Activated CD4-positive, alpha-beta T cell treated with anti-CD3 and anti-CD28 coated beads, Interleukin-2, amount 10 ng/mL, durations not matched to agents 7 days and 5 days (primary cell): ENCODE measurements at places on chromosomes 11 and 22.

DNA sequence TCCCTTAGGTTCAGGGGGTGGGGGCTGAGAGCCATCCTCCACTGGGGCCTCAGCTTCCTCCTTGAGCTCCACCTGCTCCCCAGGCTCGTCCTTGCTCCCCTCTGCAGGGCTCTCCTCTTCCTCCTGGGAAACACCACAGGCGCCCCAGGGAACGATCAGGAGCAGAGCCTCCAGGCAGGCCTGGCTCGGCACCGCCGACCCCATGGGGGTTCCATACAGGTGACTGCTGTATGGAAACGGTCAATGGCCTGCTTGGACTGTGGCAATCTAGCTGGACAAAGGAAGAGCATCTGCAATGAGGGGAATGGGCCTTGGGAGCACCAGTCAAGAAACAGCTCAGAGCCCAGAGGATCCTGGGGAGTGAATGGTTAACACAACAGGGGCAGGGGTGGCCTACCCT, 7.9 kb downstream of the HYOU1 start:
- DNase-seq = no peak

DNA sequence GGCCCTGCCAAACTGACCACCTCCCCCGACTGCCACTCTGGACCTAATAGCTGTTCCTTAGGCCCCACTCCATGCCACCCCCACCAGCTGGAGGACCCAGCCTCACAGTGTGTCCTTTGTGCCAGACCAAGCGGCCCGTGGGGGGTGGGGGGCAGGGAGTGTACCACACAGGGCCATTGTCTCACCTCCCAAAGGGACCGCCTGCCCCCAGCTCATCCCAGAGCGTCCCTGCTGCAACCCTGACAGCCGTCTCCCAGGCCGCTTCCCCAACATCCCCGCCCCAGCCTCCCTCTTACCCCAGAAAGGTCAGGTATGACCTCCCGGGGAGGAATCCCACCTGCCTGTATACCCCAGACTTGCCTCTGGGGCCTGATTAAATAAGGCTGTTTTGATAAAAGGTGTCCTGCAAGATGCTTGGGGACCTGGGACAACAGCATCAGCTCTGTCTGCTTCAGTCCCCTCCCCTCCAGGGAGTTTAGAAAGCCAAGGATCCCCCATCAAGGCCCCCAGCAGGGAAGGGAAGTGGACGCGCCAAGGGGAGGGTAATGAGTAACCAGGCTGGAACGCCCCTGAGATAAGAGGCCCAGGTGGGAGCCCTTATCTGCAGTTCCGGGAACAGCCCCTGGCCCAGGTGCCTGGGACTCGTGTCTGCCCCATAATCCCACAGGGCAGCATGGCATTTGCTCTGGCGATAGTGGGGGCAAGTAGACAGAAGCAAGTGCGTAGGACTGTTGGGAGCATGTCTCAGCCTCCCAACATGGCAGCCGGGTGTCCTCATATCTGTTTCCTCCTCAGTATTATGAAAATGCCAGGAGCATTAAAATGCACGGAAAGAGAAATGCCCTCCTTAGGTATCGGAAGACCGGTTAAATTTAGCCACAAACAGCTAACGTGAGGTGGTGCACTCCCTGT, 9.0 kb downstream of the CDC42EP1 start:
- DNase-seq = no peak

- DNase-seq = no peak
These were observed 15.9 kb upstream of the PRODH start for GRCh38 chr22:18952022-18952421.

- no peak for DNase-seq
These were observed 1128.8 kb upstream of the CCDC90B start for GRCh38 chr11:84414920-84415319.

- DNase-seq = no peak
These were observed 34.3 kb upstream of the GAL start for GRCh38 chr11:68649851-68650555.

DNA sequence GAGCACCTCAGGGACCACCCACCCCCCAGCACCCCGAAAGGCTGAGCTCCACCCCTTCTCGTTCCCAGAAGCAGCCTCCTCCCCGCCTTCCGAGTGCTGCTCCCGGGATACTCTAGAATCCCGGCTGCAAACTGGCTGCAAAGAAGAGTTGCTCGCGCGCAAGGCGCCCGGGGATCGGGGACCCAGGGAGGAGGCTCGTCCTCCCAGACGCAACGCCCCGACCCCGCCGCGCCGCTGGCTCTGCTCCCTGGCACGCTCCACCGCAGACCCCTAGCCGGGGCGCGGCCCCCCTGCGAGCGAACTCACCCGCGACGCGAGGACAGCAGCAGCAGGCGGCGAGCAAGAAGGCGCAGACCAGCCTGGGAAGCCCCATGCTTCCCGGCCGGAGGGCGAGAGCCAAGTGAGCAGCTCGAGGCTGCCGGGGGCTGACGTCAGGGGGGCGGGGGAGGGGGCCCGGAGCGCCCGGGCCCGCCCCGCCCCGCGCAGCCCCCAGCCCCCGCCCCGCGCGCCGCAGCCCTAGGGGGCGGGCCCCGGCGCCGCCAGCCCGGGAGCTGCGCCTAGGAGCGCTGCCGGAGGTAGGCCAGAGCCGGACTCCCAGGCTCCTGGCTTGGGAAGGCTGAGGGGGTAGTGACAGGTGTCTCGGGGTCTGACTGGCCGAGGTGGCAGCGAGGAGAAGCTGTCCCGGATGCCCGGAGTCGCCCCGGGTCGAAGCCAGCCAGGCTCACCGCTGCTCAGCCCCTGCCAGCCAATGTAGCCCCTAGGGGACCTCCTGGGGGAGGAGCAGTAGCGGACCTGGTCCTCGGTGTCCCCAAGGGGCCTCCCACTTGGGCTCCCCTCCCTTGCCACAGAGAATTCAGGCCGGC, at the start of gene MCAM:
MCAM (minus strand) TSS at position 402 of the 863 bp plus-strand sequence; CDS start at position 373, 29 bp downstream.
- no peak for DNase-seq

DNA sequence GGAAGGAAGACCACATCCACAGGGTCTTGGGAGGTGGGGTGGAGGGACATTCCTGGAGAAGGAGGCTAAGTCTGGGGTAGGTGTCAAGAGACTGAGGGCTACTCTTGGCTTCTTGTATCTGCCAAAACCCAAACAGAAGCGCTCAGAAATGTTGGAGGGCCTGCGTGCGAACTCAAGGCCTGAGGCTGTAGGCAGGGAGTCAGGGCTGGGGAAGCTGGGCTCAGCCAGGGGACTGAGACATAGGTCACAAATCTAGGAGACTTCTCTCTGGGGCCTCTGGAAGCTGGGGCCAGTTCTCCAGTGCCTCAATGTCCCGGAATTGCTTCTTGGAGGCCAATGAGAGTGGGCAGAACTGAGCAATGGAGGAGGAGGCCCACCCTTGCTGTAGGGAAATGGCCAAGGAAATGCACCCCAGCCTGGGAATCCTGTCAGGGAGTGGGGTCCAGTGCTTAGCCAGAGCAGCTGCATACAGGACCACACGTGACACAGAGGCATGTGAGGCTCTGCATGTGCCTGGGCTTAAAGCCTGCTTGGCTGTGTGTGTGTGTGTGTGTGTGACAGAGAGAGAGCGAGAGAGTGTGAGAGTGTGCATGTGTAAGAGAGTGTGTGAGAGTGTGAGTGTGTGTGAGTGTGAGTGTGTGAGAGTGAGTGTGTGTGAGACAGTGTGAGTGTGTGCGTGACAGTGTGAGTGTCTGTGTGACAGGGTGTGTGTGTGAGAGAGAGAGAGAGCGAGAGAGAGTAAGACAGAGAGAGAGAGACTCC, 141.3 kb downstream of the ST3GAL4 start:
- no peak for DNase-seq

DNA sequence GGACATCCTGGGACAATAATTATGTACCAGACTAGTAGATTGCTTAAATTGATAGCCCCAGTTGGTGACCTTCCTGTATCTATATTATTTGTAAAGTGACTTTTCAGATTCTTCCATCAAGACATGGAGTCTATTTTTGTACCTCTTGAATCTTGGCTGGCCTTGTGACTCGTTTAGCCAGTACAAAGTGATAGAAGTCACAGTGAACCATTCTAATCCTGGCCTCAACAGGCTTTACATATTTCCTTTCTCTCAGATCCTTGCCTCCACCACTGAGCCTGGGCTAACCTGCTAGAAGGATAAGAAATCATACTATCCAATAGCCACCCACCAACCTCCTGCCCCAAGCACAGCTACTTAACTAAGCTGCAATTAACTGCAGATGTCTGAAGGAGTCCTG, 37.5 kb upstream of the SLC6A5 start:
- DNase-seq = no peak

- DNase-seq = peak; percentile 7
These were observed 4.0 kb downstream of the FTH1 start for GRCh38 chr11:61963282-61964057.

DNA sequence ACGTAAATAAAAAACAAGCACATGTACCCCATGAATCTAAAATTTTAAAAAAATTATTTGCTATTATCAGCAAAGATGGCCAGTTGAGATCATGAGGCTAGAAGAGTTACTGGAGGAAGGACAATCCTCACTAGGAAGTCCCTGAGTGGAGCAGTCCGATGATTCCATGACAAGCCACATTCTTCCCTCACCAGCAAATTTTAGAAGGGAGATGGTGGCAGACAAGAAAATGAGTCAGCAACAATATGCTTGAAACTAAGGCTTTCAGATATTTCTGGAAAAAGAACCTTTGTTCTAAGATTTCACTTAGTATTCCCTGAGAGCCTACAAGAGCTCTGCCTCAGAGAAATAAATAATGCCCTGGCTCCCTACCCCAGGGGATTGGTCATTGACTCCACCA, 34.9 kb downstream of the P4HA3 start:
- no peak for DNase-seq

DNA sequence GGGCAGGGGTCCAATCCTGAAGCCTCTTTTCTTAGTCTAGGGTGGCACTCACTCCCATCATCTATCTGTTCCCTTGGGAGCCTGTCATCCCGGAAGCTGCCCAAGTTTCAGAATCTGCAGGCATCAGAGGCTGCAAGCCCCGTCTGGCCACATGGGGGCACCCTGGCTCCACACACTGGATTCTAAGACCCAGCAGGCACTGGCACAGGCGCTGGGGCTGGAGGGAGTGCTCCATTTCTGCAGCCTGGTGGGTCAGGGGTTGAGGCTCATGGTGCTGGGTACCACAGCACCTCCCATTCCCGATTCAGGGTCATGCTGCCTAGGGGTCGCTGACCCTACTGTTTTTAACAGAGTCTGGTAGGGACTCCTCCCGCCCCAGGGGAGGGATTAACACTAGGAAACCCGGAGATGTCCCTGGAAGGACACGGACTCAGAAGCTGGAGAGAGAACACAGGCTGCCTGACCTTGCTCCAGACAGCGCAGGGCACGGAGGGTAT, 243.9 kb upstream of the SYN3 start:
- peak; percentile 58 for DNase-seq

- DNase-seq = no peak
These were observed 14.5 kb downstream of the SHANK2 start for GRCh38 chr11:71237853-71238252.

DNA sequence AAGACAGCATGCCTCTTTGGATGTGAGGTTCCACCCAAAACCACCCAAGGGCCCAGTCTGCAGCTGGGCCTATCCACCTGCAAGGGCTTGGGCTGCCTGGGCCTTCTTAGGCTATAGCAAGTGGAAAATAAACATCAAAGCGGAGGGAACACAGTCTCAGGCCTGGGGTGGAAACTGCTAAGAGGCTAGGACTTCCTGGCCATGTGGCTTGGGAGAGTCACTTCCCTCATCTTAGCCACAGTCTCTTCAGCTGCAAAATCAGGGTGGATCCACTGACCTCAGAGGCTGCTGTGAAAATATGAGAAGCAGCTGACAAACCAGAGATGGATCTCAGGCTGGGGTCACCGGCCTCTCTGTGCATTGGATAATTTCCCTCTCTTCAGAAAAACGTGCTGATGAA, 30.6 kb upstream of the TFIP11 start:
- peak; percentile 39 for DNase-seq

DNA sequence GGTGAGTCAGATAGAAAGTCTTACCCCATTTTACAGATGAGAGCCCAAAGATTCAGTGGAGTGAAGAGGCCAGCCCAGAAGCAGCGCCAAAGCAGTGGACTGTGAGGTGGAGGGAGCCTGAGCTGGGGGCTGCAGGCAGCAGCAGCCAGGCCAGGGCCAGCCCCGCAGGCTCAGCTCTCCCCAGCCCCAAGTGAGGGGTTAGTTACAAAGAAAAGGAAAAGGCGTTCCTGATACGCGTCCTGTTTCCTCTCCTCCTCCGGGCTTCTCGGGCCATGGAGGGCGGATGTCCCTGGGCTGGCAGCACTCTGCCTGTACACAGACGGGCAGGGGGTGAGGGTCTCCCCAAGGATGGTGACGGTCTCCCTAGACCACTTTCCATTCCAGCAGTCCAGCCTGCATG, 44.9 kb downstream of the ARRB1 start:
- no peak for DNase-seq

GRCh38 chr11:100639140-100639539, 47.9 kb upstream of the ARHGAP42 start:
- no peak for DNase-seq

DNA sequence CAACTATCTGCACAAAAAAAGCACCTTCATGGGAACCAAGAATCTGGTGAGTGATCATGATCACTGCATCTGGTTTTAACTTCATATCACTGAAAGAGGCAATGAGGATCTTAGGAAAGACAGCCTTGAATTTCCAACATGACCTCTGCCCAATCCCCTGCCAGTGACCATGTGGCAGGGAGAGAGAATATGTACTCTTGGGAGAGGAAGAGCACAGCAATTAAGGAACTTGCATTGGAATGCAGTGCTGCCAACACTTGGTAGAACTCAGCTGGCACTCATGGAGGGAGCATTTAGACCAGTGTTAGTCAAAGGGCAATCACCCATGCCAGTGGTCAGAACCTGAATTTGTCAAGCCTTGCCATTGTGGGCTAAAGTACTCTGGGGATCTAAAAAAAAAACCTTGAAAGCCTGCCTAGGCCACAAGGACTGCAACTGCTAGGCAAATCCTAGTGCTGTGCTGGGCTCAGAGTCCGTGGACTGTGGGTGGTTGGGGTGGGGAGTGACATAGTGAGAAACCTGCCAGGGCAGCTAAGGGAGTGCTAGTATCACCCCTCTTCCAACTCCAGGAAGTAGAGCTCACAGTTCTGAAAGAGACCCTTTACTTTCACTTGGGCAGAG, 23.1 kb downstream of the JRKL start:
- DNase-seq = no peak
